ENCODE measurements at places on chromosomes 7 and 10.

GRCh38 chr7:112896026-112896601 is 105.9 kb upstream of the TMEM168 start:
- DNase-seq = no peak

- DNase-seq = no peak
Observed at GRCh38 chr7:73974948-73975926, 52.7 kb upstream of the ELN start.

- no peak for DNase-seq
Observed at GRCh38 chr7:101819913-101820522, 2.6 kb downstream of the CUX1 start.

GRCh38 chr10:84846658-84847316 is 518.4 kb downstream of the CCSER2 start:
- DNase-seq = no peak

GRCh38 chr10:17643339-17643754 is 604 bp upstream of the STAM start:
- no peak for DNase-seq

GRCh38 chr7:74019149-74019548 is 8.8 kb upstream of the ELN start:
- DNase-seq = no peak

DNA sequence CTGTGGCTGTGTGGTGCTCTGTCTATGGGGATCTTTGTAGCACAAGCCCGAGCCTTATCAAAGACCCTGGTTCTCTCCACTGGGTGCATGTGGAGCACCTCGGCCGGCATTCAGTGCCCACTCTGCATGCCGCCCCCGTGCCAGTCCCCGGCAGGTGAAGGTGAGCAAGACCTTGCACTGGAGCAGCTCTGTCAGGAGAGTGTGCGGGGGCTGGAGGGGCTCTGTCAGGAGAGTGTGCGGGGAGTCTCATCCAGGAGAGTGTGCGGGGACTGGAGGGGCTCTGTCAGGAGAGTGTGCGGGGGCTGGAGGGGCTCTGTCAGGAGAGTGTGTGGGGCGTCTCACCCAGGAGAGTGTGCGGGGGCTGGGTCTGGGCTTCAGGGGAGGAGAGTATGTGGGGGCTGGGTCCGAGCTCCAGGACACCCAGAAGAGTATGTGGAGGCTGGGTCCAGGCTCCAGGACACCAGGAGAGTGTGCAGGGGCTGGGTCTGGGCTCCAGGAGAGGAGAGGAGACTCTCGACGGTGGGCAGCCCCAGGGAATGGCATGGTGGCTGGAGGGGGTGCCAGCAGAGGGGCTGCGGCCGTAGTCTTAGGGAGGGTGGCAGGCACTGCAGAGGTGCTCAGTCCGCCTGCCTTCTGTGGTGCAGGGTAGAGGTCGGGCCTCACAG is 40.8 kb downstream of the INPP5A start:
- no peak for DNase-seq

DNA sequence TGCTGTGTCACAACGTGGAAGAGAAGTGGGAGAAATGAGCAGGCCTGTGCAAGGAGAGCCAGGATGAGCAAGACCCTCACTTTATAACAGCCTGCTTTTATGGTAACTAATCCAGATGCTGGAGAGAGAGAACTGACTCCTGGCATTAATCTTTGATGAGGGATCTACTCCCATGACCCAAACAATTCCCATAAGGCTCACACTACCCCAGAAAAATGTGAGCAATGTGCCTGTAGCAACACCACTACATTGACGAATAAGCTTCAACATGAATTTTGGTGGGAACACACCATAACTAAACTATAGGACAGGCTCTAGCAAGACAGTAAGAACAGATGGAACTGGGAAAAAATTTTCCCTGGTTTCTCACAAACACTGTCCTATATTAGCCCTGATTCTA is 173.6 kb upstream of the PRSS58 start:
- DNase-seq = no peak

- no peak for DNase-seq
Observed at GRCh38 chr7:78420001-78420400, 621.4 kb downstream of the PHTF2 start.

- DNase-seq = no peak
Observed at GRCh38 chr7:19944363-19945120, 171.1 kb upstream of the TMEM196 start.

GRCh38 chr7:30983042-30983913 is 19.5 kb downstream of the GHRHR start:
- DNase-seq = peak; percentile 41

GRCh38 chr7:50393547-50394252 is 56.5 kb downstream of the FIGNL1 start:
- peak; percentile 59 for DNase-seq

- no peak for DNase-seq
Observed at GRCh38 chr10:128230401-128230800, 104.2 kb upstream of the MKI67 start.

- no peak for DNase-seq
Observed at GRCh38 chr10:33772370-33773252, 438.1 kb upstream of the NRP1 start.

DNA sequence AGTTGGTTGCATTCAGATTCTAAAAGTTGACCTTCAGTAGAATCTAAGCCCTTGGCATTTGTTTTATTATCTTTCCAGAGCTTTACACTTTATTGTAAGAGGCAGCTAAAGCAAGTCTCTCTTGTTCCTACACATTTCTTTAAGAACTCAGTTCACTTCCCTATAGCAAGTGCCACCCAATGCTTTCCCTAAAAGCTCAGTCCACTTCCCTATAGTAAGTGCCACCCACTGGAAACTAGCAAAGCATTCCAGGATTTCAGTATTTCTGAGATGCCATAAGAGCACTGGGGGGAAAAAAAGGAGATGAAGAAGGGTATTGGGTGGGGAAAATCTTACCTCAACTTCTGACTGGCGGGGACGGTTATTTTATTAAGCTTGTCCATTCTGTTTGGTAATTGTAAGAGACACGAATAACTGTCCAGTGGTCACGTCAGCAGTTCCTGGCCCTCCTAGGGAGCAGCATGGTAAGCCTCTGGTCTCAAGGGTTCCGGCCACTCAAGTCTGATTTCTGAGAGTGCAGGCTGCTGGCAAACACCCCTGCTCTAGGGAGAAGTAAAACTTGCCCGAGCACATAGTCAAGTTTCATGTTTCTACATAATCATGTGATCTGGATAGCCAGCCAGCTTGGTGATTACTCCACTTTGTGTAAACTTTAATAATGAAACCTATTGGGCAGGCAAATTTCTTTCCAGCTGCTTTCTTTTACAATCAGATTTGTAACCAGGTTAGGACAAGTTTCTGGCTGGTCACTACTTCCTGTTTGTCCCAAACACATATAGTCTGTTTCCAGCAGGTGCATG is at the start of gene BLNK:
Gene BLNK, minus strand, starts transcription at position 554 of the 800 bp plus-strand sequence. Its CDS starts 171 bp downstream, at position 383.
- no peak for DNase-seq

DNA sequence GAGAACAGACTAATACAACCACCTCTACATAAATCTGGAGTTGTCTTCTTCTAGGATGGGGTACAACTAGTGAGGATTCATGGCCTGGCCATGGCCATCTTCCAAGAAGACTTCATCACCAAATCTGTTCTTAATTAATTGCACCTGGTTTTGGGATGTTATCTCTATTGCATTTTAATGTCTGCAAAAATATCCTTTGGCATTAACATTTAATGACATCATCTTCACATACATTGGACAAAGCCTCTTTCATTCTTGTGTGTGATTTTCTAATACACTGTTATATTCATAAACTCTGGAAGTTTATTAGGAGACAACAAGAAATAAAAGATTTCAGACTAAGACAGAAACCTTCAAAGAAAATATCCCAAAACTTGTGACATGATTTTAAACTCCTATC is 124.2 kb upstream of the ABCB5 start:
- no peak for DNase-seq

GRCh38 chr7:44073664-44074348 is 8.4 kb upstream of the PGAM2 start:
- DNase-seq = no peak

DNA sequence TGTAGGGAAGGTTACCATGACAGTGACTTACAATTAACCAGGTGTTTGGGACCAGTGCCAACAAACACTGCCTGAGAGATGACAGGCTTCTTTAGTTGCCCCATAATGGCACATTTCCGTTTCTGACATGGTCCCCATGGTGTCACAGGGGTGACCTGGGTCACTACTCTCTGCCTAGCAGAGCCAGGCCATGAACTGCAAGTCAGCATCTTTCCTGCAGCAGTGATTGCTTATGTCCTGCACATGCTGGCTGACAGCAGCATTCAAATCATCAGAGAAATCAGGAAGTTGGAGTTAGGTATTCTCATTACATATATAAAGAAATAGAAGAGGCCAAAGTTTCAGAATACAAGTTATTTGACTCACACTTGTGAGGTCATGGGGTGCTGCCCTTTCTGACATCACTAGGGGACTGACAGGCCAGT is 47.1 kb upstream of the ZNRF2 start:
- DNase-seq = no peak

- DNase-seq = no peak
Observed at GRCh38 chr7:70668606-70669358, 463.2 kb upstream of the GALNT17 start.

DNA sequence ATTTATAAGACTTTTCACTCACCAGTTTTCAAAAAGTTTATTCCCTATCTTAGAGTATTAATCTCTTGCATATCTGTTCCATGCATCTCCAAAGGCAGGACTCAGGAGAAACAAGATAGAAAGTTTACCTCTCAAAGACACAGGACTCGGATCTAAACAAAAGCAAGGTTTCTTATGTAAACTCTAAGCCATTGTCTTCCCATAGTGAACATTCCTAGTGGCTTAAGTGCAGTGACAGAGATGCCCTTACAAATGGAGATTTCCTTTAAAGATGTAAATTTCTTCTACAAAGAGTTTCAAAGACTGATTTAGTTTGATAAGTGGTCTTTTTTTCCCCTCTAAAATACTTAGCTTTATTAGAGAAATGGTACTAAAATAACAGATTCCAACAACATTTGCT is 209.8 kb downstream of the ACTR3B start:
- no peak for DNase-seq

- no peak for DNase-seq
Observed at GRCh38 chr7:23467806-23468525, 2.3 kb downstream of the IGF2BP3 start.

GRCh38 chr7:20223356-20223755 is 6.2 kb upstream of the MACC1 start:
- DNase-seq = no peak

DNA sequence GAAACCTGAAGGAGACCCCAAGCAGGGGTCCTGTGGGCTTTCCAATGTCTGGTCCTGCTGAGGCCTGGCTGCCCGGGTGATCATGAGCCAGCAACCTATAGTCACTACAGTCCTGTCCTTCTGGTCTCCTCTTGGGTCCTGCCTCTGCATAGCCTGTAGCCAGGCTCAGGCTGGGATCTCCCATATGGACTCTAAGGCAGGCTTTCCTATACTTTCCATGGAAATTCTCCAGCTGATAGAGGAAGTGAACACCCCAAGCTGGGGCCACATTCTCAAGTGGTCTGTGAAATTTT is 26.4 kb downstream of the ANXA8 start:
- DNase-seq = no peak

- DNase-seq = no peak
Observed at GRCh38 chr7:7014827-7015595, 167.3 kb upstream of the C1GALT1 start.

DNA sequence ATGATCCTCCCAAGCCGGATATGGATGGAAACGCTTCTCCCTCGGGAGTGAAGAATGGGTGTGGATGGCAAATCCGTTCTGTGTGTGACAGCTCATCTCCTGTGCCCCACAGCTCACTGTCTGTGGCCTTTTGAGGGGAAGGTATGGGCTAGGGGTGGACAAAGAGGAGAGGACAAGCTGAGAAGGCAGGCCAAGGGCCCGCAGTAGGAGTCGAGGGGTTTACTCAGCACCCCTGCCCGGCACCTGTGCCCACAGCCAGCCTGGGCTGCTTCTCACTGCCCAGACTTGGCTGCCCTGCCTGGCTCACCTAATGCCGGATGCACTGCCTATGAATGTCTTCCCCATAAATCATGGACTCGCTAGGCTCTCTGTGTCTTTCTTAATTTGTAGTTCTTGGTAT is 503.8 kb downstream of the TCERG1L start:
- DNase-seq = no peak

DNA sequence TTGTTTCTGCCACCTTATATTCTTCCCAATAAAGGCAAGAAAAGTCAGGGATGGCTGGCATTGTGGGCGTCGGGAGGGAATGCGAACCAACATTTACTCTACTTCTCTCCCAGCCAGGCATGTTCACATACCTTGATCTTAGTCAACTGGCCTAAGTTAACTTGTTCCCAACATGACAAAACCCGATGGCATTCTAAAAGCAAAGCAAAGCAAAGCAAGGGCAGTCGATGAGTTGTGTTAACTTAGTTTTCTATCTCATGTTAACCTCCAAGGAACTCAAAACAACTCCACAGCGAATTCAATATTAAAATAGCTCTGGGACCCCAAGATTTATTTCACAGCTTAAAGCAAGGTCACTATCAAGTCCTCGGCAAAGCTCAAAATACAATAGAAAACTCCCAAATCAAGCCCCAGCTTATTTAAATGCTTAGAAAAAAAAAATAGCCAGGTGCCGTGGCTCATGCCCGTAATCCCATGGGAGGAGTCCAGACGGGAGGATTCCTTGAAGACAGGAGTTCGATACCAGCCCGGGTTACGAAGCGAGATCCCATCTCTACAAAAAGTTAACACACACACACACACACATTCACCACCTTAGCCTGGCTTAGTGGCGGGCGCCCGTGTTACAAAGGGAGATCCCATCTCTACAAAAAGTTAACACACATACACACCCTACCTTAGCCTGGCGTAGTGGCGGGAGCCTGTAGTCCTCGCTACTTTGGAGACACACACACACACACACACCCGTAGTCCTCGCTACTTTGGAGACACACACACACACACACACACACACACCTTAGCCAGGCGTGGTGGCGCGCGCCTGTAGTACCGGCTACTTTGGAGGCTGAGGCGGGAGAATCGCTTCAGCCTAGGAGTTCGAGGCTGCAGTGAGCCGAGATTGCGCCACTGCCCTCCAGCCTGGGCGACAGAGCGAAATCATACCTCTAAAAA is 901 bp upstream of the CCNY start:
- peak; percentile 24 for DNase-seq

GRCh38 chr10:74213571-74214162 is 62.6 kb downstream of the ADK start:
- DNase-seq = peak; percentile 32

DNA sequence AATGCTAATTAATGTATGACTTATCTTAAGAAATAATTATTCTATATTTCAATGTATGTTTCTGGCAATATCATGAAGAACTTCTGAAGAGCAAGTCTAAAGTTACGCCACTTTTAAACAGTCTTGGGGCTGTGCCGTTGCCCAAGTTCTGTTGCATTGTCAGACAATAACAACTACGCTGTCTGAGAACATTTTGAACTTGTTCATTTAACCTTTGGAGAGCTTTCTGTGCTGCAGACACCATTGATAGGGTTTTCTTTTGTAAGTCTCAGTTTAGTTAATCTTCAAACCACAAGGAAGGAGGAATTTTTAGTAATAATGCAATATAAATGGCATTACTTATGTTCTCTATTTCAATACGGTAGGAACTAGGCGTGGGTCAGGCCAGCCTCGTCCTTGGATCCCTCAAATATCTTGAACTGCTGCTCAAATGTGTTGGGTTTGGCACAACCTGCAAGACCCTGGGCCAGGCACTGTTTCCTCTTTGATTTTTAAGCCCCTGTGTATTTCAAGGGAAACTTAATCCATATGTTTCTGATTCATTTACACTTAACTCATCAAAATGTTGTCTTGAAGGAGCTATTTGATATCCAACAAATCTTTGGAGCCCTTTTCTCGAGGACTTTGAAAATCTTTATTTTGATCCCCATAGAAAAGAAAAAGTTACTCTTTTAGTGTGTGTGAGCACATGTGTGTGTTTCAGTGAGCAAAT is 215.5 kb downstream of the INHBA start:
- DNase-seq = no peak

- no peak for DNase-seq
Observed at GRCh38 chr7:44326261-44327125, 1.1 kb upstream of the CAMK2B start.

Measured in central memory CD4-positive, alpha-beta T cell (primary cell).